Stimulated activated CD4-positive, alpha-beta T cell treated with anti-CD3 and anti-CD28 coated beads, Interleukin-1b, Interleukin-23, amount 100 ng/mL, for 1 hour (primary cell): ENCODE measurements at places on chromosomes 12 and 14.

GRCh38 chr14:66920196-66920595, 269.0 kb upstream of the GARIN2 start:
- no peak for DNase-seq

DNA sequence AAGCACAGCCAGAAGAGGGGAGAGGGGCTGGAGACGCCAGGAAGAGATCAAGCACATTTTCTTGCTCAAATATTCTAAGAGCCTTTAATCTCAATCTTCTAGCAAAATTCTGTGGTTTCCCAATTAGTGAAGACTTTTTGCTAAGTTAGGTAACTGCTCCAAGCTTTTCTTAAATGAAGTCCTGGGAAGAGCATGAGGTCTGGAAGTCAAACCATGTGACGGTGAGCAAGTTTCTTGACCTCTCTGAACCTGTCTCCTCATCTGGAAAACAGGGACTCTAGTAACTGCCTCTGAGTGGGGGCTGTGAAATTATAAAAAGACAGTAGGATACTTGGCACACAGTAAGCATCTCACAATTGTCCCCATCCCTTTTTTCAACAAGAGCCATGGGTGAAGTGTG, 24.1 kb downstream of the BDKRB1 start:
- no peak for DNase-seq

GRCh38 chr12:78534311-78534710, 330.3 kb upstream of the SYT1 start:
- no peak for DNase-seq

- no peak for DNase-seq
Measured at GRCh38 chr12:53940443-53941014, 1.9 kb downstream of the HOXC13 start.

DNA sequence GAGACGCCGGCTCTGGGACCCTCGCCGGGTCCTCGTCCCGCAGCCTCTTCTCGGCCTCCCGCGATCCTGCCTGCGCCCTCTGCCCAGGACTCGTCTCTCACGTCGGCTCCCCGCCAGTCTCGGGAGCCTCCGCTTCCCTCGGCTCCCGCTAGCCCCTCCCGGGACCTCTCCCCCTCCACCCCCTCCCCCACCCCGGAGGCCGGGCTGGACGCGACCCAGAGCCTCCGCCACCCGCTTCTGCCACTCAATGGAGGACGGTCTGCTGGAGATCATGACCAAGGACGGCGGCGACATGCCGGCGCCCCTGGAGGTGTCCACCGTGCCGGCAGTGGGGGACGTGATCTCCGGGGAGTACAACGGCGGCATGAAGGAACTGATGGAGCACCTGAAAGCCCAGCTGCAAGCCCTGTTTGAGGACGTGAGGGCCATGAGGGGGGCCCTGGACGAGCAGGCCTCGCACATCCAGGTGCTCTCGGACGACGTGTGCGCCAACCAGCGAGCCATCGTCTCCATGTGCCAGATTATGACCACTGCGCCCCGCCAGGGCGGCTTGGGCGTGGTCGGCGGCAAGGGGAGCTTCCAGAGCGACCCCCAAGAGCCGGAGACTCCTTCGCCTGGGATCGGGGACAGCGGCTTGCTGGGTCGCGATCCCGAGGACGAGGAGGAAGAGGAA, 568 bp downstream of the CCDC184 start:
- DNase-seq: no peak

DNA sequence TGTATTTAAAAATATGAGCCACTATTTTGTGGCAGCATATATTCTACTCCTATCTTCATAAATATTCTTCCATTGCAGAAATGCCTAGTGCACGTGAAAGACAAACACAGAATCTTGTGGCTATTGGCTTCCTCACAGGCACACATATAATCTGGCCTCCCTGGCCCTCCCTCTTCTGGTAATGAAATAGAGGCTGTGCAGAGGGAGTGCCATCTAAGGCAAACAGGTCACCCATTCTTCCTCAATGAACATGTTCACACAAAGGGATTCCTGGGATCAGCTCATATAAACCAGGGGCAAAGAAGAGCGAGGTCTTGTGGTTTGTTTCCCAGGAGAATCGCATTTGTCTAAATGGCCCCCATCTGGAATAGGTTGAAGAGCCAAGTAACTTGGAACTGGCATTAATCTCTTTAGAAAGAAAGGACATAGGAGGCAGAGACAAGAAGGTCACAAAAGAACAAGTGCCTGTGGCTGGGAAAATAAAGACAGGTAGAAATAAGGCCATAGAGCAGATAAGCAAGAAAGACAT, 171.6 kb upstream of the PTPRQ start:
- DNase-seq: no peak
